T-helper 22 cell (primary cell): ENCODE measurements at places on chromosomes 2 and 18.

DNA sequence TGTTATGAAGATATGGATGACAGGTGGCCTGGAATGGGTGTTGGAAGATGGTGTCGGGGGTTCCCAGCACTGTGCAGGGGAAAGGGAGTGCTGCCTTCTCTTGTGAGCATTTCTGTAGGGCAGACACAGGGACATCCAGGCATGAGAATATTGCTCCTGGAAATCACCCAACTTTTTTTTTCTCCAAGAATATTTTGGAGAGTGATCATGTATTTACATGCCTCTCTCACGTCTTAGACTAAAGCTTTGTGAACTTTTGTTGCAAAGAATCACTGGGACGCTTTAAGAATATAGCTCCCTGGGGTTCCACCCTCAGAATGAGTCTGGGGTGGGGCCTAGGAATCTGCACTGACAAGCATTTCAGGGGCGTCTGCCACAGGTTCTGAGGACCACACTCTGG lies 68.7 kb downstream of the VWA3B start:
- DNase-seq, result no peak

GRCh38 chr2:179822540-179822939 lies 38.9 kb downstream of the ZNF385B start:
- DNase-seq, result no peak

- no peak for DNase-seq
These were observed 61.4 kb downstream of the NDUFA10 start for GRCh38 chr2:239963646-239964205.

- DNase-seq, result no peak
These were observed 321.5 kb downstream of the RND3 start for GRCh38 chr2:150165988-150166312.

- DNase-seq, result no peak
These were observed 77.4 kb upstream of the GPC1 start for GRCh38 chr2:240358080-240358479.

GRCh38 chr2:97995026-97995733 lies 568 bp downstream of the TMEM131 start:
- peak; percentile 40 for DNase-seq

- DNase-seq, result no peak
These were observed 35.5 kb downstream of the RTP5 start for GRCh38 chr2:241904791-241905710.

- no peak for DNase-seq
These were observed 30.9 kb upstream of the SERPINB12 start for GRCh38 chr18:63511285-63511684.

GRCh38 chr2:20618886-20619521 lies 31.9 kb downstream of the HS1BP3 start:
- no peak for DNase-seq

GRCh38 chr18:25326361-25326952 lies 25.5 kb downstream of the ZNF521 start:
- no peak for DNase-seq

DNA sequence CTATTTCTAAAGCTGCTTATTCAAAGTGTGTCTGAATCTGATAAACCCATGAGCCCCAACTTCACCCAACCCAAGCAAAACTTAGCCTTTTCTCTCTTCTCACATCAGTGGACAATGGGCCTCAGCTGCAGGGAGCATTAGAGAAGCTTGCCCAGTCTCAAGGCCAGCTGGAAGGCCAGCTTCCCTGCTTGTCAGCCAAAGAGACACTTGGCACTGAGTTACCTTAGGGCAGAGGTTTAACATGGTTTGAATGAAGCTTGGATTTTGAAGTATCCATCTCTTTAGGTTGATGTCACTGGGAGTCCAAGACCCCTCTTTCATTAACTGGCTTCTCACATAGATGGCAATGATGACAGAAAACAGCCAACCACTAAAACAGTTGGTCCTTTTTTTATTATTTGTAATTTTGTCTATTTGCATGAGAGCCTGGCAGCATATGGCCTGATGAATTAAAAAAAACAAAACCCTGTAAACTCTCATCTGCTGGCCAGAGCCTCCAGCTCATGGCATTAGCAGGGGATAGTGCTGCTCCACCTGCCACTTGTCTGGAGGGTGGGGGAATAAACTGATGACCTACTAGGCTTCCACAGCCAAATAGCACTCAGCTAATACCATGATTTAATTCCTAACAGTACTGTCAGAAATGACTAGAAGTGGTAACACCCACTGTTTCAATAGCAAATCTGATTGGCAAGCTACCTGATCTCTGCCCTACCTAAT lies 137.0 kb downstream of the UBE2E3 start:
- no peak for DNase-seq

- no peak for DNase-seq
These were observed 26.9 kb upstream of the ROCK2 start for GRCh38 chr2:11371092-11371937.

DNA sequence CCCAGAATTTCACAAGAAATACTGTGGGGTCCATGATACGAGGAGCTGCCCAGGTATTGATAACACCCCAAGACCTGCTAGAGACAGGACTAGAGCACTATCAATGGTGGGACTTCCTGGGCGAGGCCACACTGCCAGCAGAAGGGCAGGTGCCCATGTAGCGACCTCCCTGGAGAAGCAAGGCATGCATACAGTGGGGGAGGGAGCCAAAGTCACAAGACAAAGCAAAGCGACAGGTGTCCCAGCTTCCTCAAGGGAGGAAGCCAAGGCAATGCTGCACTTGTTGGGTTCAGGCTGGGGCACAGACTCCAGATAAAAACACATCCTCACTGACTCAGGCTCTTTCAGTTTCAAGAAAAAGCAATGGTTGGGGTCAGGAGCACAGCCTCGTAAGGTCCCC lies 7.5 kb downstream of the CD207 start:
- no peak for DNase-seq

- no peak for DNase-seq
These were observed 8.2 kb downstream of the BAZ2B start for GRCh38 chr2:159608108-159608507.

DNA sequence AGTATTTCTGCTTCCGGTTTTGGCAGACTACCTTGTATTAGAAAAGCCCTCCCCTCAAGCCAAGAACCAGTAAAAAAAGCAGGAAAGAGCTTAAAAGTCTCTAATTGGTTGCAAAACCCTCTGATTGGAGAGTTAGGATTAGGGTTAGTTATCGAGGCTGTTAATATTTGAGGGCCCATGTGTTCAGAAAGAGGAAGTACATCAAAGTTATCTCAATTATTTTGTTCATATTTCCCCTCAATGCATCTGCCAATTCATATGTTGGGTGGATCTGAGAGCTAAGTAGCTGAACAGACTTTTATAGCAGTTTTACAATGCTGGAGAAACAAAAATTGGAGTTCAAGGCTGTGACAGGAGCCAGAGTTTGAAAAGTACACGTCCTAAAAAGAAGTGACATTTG lies 43.1 kb upstream of the KLHL14 start:
- no peak for DNase-seq

DNA sequence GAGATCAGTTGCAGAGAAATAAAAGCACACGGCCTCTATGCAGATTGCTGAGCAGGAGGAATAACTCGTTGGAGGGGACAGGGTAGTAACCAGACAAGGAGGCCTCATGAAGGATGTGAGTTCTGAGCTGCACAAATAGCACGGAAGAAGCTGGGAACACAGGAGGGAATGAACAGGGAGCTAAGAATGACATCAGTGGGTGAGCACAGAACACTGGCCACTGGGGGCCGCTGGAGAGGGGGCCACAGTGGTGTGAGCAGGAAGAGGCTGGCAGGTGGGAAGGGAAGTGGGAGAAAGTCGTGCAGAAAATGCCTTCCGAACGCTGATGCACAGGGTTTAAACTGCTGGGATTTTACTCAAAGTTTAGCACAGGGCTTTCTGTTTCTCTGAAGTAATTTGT lies 61.0 kb downstream of the ZAP70 start:
- DNase-seq, result no peak

GRCh38 chr2:123993728-123994323 lies 31.3 kb upstream of the CNTNAP5 start:
- no peak for DNase-seq

- DNase-seq, result no peak
These were observed 105.7 kb downstream of the DHRS9 start for GRCh38 chr2:169175112-169175511.

DNA sequence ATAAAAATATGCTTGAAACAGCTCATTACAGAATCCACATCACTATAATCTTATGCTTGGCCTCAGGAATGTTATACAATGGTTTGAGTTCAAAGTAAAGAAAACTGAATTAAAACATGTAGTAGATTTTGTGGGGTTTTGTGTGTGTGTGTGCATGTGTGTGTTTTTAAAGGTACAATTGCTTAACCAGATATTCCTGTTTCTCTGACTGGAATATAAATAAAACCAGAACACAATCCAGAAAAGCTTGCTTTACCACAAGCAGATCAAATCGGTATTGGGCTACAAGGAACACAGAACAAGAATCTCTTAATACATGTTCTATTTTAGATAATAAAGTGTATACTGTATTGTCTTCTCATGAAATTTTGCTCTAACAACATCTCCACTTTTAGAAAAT lies 110.0 kb downstream of the TMEM247 start:
- DNase-seq, result no peak

GRCh38 chr2:78564666-78565065 lies 460.8 kb upstream of the REG3G start:
- DNase-seq, result no peak

DNA sequence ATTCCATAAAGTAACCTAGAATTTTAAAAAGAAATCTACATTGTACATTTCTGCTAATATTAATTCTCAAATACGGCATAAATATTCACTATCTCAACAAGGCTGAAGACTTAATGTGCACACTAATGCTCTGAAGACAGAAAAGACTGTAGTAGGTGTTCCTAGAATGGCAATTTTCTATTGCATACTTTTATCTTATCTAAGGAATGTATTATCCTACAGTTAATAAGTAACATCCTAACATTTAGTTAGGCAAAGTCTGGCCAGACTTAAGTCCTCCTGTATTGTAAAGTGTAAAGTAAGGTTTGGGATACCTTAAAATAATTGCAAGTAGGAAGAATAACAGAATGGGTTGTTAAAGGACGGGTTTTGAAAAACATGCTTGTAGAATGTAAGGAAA lies 42.2 kb downstream of the CHST9 start:
- no peak for DNase-seq

DNA sequence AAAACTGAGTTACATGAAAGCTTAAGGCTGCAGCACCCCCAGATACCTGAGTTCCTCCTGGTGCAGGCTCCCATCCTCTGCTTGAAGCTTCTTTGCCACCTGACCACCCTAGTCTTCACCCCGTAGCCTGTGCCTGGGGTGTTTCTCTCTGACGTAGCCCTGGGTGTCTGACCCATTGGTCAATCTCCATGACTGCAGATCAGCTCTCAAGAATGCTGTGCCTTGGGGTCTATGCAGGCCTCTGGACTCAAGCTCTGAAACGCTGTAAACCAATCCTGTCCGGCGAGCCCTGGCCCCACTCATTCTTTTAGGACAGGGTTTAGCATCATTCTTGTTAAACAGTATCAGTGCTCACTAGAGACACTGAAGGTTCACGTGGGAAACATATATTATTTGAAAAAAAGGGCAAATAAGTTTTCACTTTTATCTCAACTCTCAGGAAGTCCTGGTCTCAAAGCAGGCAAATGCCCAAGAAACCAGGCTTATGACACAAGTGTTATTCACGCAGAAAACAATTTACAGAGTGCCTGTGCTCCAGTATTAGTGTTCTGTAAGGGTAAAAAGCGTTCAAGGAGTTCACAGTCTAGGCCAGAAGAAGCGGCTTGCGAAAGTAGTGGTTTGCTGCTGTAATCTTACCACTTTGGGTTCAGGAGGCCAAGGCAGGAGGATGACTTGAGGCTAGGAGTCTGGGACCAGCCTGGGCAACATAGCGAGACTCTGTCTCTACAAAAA lies 22.8 kb upstream of the PPP4R1 start:
- no peak for DNase-seq

DNA sequence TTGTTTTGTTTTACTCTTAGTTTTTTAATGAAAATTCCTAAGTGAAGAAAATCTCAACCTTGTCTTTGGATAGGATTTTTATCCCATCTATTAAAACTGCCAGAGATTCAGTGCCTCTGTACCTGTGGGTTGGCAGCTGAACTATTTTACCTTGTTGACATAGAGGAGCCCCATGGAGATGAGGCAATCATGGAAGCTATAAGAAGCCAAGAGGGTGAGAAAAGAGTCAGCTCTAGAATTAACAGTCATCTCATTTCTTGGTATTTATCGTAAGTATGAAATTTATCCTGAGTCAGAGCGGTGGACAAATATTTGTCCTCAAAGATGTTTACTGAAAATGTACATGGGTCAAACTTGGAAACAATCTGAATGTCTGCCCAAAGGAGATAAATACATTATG lies 35.8 kb upstream of the PGAP1 start:
- no peak for DNase-seq

DNA sequence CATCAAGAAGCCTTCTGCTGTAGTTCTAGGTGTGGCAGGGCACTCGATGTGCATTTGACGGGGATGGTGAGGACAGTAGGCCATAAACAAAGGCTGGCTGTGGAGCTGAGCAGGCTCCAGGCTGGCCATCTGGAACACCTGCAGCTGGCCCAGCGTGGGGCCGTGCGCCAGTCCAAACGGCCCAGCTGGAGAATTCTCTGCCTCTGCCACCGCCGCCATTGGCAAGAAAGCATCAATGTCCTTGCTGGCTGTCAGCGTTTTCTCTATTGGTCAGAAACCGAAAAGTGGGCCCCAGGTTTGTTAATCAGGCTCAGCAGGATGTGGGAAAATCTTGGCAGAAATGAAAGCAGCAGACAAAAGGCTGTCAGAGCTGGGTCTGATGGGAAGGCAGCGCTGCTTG lies 24.0 kb upstream of the CTIF start:
- DNase-seq, result no peak

DNA sequence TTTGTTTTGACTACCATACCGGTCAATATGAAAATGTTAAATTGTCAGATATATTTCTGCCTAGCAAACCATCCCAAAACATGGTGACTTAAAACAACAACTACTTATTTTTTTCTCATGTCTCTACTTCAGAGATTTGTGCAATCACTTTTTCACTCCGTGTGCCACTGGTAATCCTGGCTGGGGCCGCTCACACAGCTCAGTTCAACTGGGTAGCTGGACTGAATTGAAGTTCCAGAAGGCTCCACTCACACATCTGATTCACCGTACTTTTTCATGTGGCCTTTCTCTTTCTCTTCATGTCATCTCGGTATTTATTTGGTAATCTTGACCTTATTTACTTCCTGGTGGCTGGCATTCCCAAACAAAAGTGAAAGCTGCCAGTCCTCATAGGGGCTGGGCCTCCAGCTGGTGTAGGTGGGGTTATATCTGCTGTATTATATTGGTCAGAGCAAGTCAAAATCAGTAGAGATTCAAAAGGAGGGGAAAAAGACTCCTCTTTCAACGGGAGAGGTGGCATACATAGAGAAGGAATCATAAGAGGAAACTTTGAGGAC lies 513.9 kb upstream of the NXPH2 start:
- no peak for DNase-seq
